ENCODE measurements at places on chromosomes 5 and 9.

GRCh38 chr9:21542787-21543186 lies 60.7 kb upstream of the IFNE start:
- no peak for DNase-seq

DNA sequence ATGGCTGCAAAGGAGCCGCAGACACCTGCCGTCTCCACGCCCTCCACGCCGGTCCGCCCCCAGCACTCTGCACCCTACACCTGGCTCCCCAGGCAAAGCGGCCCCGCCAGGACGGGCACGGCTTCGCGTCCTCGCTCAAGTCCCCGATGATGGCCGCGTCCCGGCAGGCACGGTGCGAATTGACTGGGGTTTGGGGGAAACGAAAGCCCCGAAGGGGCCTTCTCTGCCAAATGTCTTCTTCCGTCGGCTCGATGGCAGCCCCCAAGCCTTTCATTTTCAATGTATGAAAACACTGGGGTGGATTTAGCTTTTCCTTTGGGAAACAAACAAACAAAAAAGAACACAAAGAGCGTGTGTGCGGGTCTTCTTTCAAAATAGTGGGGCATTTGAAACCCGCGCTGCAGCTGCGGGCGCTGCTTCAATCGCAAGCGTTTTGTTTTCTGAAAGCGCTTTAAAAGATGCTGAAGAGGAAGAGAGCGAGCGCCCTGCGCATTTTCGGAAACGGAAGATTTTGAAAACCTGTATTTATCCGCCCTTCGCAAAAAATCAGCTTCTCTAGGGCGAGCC lies 160.0 kb downstream of the RMI1 start:
- no peak for DNase-seq

DNA sequence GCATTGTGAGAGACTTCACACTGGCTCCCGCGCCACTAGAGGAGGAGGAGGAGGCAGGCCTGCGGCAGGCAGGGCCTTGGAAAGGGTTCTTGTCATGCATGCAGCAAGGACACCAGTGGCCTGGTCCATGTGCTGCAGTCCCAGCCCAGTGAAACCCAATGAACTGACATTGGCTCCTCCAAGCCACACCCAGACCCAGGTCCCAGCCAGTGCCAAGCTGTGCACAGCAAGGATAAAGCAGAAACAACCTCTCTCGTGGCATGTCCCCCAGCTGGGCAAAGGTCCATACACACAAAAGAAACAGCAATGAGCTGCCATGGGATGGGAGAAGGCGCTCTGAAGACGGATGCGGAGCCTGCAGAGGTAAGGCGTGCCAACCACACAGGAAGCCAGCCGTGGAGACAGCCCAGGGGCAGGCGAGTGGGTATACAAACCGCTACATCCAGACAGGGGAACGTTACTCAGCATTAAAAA lies 89.2 kb downstream of the SEMA4D start:
- no peak for DNase-seq

DNA sequence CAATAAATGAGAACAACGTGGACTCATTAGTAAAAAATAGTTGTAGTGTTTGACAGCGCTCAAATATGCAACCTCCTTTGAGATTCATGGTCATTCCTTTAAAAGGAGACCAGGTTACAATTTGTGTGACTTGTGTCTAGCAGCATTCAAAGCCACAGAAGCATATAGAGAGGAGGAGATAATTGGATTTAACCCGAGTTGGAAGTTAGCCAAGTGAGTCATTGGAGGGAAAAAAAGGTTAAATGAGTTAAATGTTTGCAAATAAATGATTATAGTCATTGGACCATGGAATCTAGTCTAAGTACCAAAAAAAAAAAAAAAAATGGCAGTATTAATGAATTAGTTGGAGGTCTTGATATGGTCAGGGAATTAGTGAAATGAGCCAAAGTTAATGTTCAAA lies 90.9 kb downstream of the ITGA1 start:
- no peak for DNase-seq

- no peak for DNase-seq
Observed at GRCh38 chr9:18263377-18263776, 210.6 kb upstream of the ADAMTSL1 start.

GRCh38 chr9:88481933-88482332 lies 53.0 kb upstream of the NXNL2 start:
- no peak for DNase-seq

GRCh38 chr5:38728029-38728428 lies 117.8 kb upstream of the OSMR start:
- no peak for DNase-seq

GRCh38 chr5:53766673-53767072 lies 206.2 kb downstream of the NDUFS4 start:
- no peak for DNase-seq

- no peak for DNase-seq
Observed at GRCh38 chr9:93084471-93084881, 11.5 kb upstream of the CARD19 start.

GRCh38 chr9:18598969-18599368 lies 125.0 kb downstream of the ADAMTSL1 start:
- no peak for DNase-seq

- no peak for DNase-seq
Observed at GRCh38 chr5:66134407-66134861, 9.7 kb upstream of the SREK1 start.

DNA sequence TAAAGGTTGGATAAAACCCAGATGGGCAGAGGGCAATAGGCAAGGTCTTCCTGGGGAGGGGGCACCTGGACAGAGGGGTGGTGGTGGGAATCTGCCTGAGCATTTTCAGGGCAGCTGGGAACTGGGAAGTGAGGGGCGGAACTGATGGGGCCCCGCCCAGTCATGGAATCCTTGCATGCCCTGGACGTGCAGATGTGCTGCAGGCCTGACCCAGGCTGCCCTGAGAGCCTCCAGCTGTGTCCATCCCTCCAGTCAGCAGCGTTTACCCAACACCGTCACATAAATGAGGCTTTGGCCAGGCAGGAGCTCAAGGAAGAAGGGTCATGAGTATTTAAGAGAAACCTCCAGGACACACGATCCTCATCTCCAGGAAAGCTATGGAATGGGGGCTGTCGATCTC lies 70.3 kb downstream of the DAB2IP start:
- no peak for DNase-seq

- no peak for DNase-seq
Observed at GRCh38 chr9:85158512-85158911, 489.0 kb downstream of the NTRK2 start.

- DNase-seq: no peak
Observed at GRCh38 chr9:124477648-124478285, 27.5 kb downstream of the ADGRD2 start.

DNA sequence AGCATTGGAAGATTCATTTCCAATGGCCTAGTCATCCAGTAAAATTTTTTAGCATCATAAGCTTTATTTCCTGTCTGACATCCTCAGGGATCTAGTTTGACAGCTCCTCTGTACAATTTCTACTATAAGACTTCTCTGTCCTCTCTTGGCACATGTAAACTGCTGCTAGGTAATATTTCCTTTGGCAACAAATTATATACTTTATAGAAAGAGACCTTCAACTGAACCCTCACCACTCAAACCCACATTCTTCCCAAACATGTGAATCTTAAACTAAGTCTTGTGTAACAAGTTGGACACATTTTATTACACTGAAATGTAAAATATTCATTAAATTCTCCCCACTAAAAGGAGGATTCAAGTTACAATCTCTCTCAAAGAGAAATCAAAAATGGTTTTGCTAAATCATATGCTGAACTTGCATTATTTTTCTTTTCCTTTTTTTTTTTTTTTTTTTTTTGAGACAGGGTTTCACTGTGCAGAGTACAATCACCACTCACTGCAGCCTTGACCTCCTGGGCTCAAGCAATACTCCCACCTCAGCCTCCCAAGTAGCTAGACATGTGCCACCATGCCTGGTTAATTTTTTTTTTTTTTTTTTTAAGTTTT lies 36.9 kb downstream of the SCAI start:
- DNase-seq: no peak

- no peak for DNase-seq
Observed at GRCh38 chr5:174457141-174457678, 267.2 kb upstream of the MSX2 start.

GRCh38 chr5:28580616-28581015 lies 1542.2 kb upstream of the CDH9 start:
- no peak for DNase-seq

DNA sequence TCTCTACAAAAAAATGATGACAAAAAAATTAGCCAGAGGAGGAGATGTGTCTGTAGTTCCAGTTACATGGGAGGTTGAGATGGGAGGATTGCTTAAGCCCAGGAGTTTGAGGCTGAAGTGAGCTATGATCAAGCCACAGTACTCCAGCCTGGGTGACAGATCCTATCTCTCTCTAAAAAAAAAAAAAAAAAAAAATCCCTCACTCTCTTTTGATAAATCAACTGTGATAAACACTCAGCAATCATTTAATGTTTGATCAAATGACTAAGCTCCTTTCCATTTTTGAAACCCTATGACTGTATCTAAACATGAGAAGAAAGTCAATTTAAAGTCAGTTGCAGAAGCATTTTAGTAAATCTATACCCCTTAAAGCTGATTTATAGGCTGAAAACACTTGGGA lies 112.1 kb upstream of the IL6ST start:
- no peak for DNase-seq

GRCh38 chr5:107548477-107548876 lies 122.3 kb downstream of the EFNA5 start:
- no peak for DNase-seq

- no peak for DNase-seq
Observed at GRCh38 chr9:100674419-100675122, 96.7 kb downstream of the CAVIN4 start.

DNA sequence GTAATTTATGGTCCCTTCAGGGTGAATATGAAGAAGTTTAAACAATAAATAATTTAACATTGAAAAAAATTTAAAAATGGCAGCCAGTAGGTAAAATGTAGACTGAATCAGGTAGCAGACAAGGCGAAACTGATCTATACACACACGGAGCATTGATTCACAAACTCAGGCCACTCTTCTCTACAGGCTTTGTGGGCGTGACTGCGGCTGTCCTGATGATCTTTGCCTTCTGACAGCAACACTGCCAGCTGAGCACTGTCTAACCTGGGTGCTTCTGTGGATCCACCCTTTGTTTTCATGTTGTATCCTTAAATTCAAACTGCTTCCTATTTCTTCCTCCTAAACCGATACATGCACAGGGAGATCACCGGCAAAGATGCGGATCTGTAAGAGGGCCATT lies 315.4 kb upstream of the ADCY2 start:
- DNase-seq: no peak

- DNase-seq: no peak
Observed at GRCh38 chr9:12698266-12698665, 5.1 kb downstream of the TYRP1 start.

DNA sequence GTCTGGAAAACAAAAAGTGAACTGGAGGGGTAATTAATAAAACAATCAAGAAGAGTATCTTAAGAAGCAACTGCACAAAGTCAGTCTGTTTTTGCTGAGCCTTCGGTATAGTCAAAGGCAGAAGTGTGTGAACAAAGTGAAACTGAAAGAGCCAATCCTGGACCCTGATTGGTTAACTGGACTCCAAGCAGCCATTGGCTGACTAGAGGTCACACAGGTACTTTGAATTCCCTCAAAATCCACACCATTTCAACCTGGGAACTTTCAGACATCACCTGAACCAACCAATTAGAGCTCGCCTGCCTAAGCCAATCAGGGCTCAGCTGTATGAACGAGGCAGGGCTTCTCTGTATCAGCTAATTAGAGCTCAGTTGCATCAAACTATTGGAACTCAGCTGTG lies 286.7 kb downstream of the TLE4 start:
- no peak for DNase-seq

DNA sequence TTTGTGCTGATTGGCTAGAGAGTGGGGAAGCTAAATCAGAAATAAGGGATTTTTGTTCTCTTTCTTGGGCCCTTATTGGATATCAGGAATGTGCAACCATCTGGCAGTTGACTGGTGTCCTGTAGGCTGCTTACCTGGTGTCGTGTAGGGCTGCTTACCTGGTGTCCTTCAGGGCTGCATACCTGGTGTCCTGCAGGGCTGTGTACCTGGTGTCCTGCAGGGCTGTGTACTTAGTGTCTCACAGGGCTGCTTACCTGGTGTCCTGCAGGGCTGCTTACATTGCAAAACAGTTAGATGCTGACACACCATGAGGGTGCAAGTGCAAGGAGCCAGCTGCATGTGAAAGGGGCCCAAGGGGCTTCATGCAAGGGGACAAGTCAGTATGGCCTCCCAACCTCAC lies 249.3 kb downstream of the ICE1 start:
- DNase-seq: no peak

GRCh38 chr9:136882109-136882946 lies 4.0 kb upstream of the TRAF2 start:
- no peak for DNase-seq

DNA sequence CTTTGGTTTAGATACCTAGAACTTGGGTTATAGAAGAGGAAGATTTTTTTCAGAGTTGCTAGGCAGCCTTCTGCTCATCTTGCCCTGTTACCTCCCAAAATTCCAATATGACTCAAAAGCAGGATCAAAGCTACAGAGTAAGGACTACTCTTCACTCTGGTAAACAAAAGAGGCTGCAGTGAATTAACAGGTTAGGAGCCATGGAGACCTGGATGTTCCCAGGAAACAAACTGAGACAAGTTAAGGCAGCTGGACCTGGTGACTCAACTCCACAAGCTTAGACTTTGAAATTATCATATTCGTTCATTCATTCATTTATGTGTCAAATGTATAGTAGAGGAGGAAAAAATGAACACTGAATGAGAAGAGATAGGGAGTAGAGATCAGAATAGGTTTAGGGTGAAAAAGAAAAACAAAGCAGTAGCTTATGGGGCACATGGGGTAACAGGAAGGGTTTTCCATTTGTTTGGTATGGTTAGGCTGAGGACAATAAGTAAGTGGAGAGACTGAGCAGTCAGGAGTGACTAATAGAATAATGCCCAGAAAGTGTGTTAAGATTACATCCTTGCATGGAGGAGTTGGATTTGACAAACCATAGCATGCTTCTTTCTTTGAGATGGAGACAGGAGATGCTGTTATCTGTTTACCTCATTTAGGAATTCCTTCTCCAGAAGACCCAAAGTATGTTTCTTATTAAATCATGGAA lies 464.0 kb upstream of the ZNF608 start:
- no peak for DNase-seq

GRCh38 chr9:126722922-126723806 lies 81.7 kb upstream of the ZBTB43 start:
- no peak for DNase-seq

GRCh38 chr5:92594031-92594430 lies 987.0 kb downstream of the NR2F1-AS1 start:
- no peak for DNase-seq

- DNase-seq: no peak
Observed at GRCh38 chr9:109600142-109600541, 102.0 kb upstream of the PTPN3 start.

GRCh38 chr5:138967791-138968448 lies 92.8 kb upstream of the LRRTM2 start:
- no peak for DNase-seq

Data from CMK (cell line).